Stimulated activated CD8-positive, alpha-beta memory T cell treated with anti-CD3 and anti-CD28 coated beads, Interleukin-15, amount 100 ng/mL, for 24 hours (primary cell): ENCODE measurements at places on chromosomes 2 and 18.

- no peak for DNase-seq
These were observed 11.2 kb downstream of the AOX1 start for GRCh38 chr2:200596774-200597570.

GRCh38 chr18:52694804-52695203, 354.8 kb downstream of the DCC start:
- DNase-seq: no peak

DNA sequence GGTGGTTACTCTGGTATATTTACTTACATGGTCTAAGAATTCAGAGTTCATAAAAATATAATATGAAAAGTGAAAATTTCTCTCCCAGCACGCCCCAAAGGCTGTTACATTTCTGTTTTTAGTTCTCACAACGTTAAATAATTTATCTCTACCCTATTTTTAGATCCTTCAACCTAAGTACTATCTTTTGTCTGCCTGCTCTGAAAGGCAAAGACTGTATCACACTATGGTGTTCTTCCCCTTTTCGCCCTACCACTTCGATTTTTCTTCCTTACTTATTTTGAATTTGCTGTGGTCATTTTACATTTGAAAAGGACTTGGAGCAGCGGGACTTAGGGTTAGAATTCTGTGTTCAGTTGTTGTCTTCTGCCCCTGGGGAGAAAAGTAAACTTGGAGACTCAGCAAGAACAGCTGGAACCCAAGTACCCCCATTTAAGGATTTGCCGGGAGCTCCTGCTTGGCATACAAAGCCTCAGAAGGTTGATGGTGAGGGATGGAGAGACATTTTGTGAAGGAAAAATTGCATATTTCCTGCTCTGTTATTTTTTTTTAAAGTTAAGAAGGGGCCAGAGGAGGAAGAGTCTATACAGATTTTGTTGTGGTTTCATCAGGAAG, 19.0 kb downstream of the ADAM23 start:
- no peak for DNase-seq

GRCh38 chr2:68039317-68039716, 23.5 kb downstream of the C1D start:
- DNase-seq: no peak

DNA sequence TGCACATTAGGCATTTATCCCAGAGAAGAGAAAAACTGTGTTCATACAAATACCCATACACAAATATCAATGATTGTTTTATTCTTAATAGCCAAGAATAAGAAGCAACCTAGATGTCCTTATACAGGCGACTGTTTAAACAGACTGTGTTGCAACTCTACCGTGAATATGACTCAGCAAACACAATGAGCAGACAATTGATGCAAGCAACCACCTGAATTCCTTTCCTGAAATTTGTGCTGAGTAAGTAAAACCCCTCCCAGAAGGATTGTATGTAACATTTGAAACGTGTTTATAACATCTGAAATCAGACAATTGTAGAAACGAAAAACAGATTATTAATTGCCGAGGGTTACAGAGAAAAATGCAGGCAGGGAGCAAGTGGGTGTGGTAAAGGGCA, 621.9 kb upstream of the SOX11 start:
- no peak for DNase-seq

- DNase-seq: no peak
These were observed 30.0 kb upstream of the BMP10 start for GRCh38 chr2:68901199-68901514.

- no peak for DNase-seq
These were observed 13.2 kb upstream of the DNAJC27 start for GRCh38 chr2:24984912-24985311.

- no peak for DNase-seq
These were observed 336.6 kb downstream of the DSC3 start for GRCh38 chr18:30705943-30706342.

DNA sequence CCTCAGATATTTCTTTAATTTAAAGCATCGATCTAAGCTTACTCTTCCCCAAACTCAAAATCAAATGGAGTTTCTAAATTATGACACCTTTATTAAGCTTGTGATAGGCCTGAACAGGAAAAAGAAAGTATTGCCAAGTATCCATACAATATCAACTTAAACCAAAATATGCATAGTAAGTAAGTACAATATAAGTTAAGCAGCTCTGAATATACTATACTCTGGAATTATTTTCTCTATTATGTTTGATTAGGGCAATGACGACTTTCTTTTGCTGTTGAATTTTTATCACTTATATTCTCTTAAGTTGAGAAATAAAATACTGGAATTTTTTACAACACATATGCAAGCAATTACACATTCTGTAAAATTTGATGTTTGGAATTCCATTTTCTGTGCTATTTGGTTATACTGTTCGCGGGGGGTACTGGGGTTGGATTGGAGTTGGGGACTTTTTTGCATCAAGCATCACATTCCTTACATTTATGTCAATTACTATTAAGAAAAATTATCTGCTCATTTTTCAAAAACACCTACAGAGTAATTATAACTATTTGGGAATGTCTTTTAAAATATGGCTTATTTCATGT, 2.2 kb downstream of the COL5A2 start:
- DNase-seq: no peak

GRCh38 chr2:38935568-38936172, 46.0 kb downstream of the ARHGEF33 start:
- DNase-seq: no peak

DNA sequence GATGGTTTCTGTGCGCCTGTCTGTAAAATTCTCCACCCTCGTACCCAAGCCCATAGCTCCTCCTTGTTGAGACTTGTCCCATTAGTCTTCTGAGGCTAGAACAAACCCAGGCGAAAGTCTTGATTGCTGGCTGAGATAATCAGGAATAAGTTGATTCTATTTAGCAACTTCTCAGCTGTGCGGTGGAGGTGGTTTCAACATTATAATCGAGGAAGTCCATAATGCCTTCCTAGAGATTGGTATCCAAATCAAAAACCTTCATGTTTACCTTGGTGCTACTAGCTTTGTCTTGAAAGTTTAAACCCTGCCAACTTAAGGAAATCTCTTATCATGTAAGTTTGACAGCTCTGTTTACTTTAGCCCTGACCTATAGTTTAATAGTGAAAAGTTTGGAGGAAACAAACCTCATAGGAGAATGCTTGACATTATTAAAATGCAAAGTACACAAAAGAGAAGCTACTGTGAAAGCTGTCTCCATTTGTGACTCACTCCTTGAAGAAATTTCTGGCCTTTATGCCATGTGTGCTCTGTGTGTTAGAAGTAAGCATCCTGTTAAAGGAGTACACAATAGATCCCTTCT, 36.6 kb upstream of the DSC1 start:
- no peak for DNase-seq

GRCh38 chr2:50718146-50718545, 313.8 kb downstream of the NRXN1 start:
- no peak for DNase-seq

DNA sequence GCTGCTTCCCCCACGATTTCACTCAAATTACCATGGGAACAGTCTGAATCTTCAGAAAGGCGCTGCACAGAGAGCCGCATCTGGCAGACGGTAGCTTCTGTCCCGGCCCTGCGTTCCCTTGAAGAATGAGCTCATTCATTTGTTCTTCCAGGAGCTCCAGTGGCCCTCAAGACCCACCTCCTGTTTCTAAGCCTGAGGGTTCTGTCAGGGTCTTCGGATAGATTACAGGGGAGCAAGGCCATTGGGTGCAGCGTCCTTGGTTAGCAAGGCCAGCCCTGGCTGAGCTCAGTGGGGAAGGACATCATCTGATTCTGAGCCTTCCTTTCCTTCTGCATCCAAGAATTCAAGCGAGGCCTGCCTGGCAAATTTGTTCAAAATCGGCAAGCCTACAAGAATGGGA, 111.9 kb downstream of the PDCL3 start:
- DNase-seq: no peak

DNA sequence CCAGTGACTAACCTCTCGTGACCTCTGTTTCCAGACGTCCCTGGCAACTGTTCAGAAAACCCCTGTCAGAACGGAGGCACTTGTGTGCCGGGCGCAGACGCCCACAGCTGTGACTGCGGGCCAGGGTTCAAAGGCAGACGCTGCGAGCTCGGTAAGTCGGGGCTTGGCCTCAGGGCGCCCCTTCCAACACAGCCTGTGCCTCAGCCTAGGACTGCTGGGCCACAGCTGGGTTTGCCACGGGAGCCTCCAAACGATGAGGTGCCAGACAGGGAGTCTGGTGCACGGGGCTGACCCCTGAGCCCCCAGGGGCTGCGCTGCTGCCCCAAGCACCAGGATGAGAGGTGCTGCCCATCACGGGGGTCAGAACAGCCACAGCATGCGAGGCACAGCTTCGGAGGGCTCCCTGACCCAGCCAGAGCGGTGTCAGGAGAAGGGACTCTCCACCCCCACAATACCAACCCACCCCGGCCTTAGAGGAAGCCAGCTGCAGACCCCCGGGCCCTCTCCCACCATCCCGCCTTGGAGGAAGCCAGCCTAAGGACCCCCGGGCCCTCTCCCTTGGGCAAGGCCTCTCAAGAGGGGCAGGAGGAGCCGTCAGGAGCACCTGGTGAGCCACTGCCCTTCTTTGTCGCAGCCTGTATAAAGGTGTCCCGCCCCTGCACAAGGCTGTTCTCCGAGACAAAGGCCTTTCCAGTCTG, 20.3 kb downstream of the MTERF4 start:
- DNase-seq: no peak

- no peak for DNase-seq
These were observed 125.0 kb downstream of the CACNB4 start for GRCh38 chr2:151973901-151974199.

DNA sequence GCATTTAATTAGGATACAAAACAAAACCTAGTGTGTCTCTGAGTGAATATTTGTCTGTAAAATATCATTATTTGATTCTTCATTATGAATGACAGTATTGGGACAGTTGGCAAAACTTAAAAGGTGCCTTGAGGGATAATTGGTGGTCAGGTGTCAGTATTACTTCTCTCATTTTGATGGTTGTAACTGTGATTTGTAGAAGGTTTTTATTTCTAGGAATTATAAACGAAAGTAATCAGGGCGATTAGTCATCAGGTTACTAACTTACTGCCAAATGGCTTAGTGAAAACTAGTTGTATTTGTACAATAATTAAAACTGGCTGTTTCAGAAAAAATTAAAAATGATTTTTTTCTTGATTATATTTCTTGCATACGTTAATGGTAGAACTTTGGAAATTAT, 117.6 kb downstream of the BIRC6 start:
- no peak for DNase-seq

DNA sequence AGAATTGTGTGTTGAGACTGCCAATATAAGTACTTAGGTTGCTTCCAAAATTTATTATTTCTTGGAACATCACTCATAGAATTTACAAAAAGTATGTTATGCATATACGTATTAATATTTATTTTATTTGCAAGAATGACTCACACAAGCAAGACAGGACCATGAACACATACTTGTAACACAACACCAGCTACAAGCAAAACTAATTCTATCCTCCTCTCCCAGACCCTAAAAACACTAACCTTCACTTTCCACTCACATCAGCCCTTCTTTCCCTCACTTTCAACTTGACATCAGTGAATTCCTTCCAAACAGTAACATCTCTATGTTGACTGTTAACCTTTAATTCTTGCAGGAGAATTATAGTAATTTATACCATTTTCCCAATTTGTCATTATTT, 24.3 kb downstream of the OSBPL1A start:
- DNase-seq: no peak

DNA sequence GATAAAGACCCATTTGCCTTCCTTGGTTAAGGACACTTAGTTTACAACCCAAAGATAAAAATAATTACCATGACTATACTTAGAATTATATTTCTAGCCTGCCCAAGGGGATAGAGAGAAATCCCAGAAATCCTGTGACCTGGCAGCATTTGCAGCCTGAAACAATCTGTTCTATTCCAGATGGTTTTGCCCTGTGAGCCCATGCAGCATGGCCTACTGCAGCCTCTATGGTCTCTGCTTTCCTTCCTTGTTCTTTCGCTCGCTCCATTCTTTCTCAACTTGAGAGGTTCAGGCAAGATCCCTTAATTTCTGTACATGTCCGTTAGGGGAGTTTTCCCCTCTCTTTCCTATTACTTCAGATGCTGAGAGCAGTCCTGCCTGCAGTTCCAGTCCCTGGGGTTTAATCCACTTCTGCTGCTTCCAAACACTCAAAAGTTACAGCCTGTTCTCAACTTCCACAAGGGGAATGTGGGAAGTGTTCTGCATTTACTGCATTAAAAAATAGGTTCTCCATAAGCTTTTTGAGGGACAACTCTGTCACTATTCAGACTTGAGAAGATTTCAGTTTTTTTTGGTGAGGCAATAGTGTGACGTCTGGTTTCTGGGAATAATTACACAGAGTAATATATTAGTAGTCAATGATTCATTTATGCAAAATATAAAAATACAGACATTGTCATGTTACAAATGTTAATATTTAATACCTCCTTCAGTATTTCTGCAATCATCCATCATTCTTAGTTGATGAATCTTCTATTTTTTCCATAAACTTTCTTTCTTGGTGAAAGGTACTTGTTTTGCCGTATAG, 80.3 kb downstream of the CDCA7 start:
- no peak for DNase-seq

DNA sequence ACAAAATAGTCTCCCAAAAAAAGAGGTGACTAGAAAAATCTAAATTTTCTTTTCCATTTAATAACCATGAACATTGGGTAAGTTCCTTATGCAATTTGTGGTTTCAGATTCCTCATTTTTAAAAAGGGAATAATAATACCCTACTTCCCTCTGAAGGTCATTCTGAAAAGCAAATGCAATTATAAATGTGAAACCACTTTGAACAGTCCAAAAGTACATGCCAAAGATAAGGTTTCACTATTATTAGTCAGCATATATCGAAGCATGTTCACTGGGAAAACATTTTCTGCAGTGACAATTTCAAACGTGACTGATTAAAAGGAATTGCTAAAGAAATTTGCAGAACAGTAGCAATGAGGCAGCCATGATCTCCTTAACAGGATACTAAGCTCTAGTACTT, 100.1 kb upstream of the RNF152 start:
- DNase-seq: no peak

GRCh38 chr2:199762963-199763362, 88.0 kb downstream of the FTCDNL1 start:
- DNase-seq: no peak

- no peak for DNase-seq
These were observed 22.3 kb upstream of the MYO1B start for GRCh38 chr2:191222952-191223351.

DNA sequence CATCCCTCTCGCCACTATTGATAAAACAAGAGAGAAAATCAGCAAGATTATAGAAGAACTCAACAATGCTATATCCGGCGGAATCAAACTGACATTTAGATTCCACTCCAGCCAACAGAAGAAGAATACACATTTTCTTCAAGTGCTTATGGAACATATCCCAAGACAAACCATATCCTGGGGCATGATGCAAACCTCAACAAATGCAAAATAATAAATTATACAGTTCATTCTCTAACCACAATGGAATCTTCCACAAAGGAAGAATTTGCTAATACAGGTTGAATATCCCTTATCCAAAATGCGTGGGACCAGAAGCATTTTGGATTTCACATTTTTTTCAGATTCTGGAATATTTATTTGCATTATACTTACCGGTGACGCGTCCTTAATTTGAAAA, 51.4 kb upstream of the YPEL5 start:
- no peak for DNase-seq
